Brain (organoid and tissue), 16 donors: ENCODE measurements at places on chromosomes 13 and 19. TPM values are rescaled to one million over a fixed set of nuclear protein-coding genes. Genes with fewer than 3 reads are reported as not detected.

CCDC70 gene
- not detected for polyA plus RNA-seq

DNA sequence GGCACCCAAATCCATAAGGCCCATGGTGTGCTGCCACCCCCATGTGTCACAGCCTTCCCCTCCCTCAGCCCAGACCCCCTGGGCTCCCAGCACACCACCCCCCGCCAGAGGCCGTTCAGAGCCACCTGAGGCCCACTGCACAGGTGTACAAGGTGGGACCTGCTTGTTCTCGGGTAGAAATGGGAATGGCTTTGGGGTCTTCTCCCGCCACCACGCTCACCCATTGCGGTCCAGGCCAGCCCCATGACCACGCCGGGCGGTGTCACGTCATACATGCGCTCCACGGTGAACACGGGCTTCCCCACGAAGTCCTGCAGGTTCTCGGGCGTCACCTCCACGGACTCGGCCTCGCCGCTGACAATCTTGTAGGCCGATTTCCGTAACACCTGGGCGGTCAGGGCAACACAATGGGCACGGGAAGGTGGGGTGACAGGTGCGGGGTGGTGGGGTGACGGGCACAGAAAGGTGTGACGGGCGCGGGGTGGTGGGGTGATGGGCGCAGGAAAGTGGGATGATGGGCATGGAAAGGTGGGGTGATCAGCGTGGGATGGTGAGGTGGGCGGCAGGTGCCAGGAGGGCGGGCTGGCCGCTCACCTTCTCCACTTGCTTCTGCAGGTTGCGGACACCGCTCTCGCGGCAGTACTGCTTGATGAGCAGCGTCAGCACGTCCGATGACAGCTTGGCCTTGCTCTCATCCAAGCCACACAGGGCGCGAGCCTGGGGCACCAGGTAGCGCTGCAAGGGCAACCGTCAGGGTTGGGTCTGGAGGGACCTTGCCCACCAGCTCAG, 4.3 kb downstream of the RPL36 start:
- DNase-seq = no peak

APBA3 gene
- 36.8 TPM for polyA plus RNA-seq

DNA sequence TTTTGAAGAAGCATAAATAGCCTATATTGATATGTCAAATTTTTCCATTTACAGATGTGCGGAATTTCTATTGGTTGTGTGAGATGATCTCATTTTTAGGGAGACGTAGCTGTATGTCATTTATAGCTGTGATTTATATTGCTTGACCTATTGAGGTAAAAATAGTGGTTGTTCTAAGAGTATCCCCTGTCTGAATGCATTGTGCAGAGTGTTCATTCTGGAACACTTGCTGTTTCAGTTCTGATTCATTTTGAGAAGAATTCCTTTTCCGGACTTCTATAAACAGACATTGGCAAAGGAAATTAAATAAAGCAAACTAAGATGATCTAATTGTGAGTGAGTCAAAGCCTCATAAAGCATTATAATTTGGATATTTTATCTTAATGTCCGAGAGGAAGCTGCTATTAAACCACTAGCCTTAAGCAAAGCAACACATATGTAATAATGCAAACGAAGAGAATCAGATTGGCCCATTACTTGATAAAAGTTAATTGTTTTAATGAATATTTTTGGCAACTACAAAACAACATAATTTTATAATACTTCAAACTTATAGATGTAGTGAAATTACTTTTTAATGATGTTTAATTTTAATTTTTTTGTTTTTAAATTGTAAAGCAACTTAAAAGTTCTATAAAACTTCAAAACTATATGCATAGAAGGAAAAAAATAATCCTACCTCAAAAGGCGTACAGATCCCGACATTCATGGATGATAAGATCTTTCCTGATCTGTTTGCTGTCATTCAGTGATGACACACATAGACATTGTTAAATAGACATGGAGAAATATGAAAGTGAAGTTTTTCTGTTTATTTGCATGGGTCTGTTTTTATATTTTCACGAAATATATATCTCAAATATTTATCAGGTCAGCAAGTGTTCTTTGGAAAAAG, 942.6 kb upstream of the SLC10A2 start:
- DNase-seq = no peak

LCP1 gene
- 5.4 TPM for polyA plus RNA-seq

GRIN3B gene
- polyA plus RNA-seq = not detected

KIR2DL1 gene
- not detected for polyA plus RNA-seq

DNA sequence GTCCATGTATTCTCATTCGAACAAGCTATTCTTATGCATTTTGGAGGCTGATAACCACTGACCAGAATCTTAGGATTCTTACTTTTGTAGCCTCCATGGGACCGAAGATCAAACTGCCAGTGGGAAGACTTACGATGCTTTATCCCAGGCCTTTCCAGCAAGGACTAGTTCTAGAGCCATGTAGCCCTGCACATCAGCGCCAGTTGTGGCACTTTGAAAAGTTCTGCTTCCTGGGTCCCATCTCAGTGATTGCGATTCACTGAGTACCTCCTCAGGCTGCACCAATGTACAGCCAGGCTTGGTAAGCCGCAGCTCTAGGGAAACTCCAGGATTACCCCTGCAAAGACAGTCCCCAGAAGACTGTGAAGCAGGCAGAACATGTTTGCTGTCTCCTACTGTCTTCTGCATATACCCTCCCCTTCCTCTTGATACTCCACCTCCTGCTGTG, 18.9 kb upstream of the ENOX1 start:
- no peak for DNase-seq

GRCh38 chr13:88800505-88800904, 1129.3 kb downstream of the SLITRK5 start:
- no peak for DNase-seq
